ENCODE measurements at places on chromosomes 2 and 18.

DNA sequence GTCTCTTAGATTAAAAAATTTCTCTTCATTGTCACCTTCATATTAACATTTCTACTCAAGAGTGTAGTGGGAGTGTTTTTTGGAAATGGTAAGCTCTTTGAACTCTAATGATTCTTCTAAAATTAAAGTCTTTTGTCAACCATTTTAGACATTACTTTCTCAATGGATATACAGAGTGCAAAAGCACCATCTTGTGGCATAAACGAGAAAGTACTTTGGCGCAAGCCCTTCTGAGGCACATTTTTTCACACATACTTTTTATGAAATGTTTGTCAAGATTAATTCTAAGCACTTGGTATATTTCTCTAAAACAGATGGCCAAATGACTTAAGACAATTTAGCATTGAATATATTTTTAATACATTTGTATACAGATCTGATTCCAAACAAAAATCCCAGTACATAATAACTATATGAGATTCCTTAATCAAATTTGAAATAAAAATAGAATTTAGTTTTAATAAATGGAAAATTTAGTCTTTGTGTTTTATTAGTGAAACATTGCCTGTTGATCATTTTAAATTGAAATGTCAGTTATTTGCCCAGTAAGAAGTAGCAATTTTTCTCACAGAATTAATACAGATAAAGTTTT is 63.3 kb upstream of the GALNT5 start:
- peak; percentile 72 for DNase-seq

DNA sequence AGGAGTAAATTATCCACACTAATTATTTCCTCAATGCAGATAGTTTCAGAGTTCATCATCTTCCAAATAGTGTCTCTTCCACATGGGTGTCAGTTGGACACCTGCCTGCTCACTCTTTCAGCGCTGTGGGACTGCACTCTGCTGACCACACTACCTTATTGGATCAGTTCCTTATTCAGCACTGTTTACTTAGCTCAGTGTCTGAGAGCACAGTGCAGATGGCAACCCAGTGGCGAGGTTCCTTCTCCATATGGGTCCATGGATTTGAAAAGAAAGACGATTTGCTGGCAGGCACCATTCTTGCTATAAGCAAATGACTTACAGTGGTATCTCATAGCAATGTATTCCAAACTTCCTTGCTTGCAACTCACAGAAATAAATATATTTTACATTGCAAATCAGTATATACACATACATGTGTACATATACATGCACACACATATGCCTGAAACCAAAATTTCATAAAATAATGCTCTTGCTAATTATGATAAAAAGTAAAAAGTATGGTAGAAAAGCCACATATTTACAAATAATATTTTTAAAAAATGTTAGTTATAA is 354.8 kb downstream of the INSIG2 start:
- DNase-seq = no peak

DNA sequence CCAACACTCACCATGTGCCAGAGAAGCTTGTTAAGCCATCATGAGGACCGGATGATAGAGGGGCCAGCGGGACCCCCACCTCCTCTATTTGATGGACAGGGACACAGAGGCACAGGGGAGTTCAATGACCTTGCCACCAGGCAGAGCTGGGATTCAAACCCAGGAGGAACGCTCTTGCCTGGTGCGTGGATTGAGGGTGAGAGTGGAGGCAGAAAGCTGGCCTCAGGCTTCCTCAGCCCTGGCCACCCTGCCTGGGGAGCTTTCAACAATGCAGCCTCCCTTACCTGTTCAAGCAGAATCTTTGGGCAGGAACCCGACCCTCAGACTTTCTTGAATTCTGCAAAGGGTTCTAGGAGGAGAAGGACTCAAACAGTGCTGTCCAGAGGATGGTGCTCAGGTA is 39.9 kb upstream of the MAL start:
- DNase-seq = no peak

DNA sequence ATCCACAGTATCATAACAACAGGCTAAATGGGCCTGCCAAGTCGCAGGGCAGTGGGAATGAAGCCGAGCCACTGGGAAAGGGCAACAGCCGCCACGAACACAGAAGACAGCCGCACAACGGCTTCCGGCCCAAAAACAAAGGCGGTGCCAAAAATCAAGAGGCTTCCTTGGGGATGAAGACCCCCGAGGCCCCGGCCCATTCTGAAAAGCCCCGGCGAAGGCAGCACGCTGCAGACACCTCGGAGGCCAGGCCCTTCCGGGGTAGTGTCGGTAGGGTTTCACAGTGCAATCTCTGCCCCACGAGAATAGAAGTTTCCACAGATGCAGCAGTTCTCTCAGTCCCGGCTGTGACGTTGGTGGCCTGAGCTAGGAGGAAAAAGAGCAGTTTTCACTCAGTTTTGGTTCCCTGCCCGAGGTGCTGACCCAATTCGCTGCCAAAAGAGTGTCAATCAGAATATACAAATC is 32.2 kb downstream of the KCTD18 start:
- DNase-seq = no peak

- no peak for DNase-seq
Measured at GRCh38 chr2:239544918-239545465, 144.2 kb upstream of the HDAC4 start.

DNA sequence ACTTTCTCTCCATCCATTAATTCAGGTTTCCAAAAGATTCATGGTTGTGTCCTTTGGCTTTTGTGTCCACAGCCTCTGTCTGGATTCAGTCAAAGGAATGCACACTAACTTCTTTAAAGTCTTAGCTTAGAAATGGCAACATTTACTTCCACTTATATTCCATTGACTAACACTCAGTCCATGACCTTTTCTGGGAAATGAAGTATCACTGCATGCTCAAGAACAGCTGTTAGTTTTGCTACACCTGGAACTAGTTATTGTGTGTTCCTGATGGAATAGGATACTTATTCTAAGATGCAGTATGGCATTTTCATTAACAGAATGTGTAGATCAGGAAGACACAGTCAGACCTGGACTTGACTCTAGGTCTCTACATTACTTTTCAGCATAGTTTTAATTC is 88.8 kb downstream of the KYNU start:
- DNase-seq = peak; percentile 40

GRCh38 chr18:39705362-39705761 is 2139.8 kb upstream of the CELF4 start:
- no peak for DNase-seq

- DNase-seq = no peak
Measured at GRCh38 chr2:204108781-204109295, 172.3 kb downstream of the ICOS start.

- peak; percentile 42 for DNase-seq
Measured at GRCh38 chr2:74525717-74526648, at the start of gene DQX1. Gene DQX1 (minus strand): TSS chr2:74526231. CDS start chr2:74525729, 502 bp downstream.

GRCh38 chr2:59874361-59874760 is 679.1 kb downstream of the BCL11A start:
- DNase-seq = no peak

- no peak for DNase-seq
Measured at GRCh38 chr2:25241452-25241851, 73.1 kb upstream of the POMC start.

- no peak for DNase-seq
Measured at GRCh38 chr2:126571403-126571802, 84.6 kb upstream of the GYPC start.

DNA sequence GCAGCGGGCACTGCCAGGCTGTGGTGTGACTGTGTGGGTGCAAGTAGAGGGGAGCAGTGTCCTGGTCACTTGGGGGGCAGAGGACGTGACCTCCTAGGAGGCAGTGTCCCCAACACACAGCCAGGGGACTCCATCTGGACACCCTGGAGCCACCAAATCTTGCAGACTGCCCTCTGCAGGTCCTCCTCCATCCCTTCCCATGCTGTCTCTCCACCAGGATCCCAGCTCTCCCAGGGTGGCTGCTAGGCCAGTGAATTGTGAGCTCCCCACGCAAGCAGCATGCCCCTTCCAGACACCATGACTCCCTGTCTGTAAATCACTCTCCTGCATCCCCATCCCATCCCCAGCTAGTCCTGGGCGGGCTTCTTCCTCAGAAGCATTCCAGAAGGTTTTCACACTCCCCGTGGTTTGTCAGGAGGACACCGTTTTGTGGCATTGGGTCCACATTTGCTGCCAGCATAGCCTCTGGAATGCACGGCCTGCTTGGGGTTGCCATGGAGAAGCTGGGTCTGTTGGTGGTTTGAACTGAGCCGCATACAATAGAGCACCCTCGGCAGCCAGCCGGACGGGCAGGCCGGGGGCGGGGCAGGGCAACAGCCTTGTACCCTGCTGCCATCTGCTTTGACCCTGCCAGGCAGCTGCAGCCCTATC is 210.7 kb downstream of the KLHL29 start:
- peak; percentile 83 for DNase-seq

GRCh38 chr2:188902901-188903491 is 71.2 kb upstream of the COL3A1 start:
- DNase-seq = peak; percentile 67

DNA sequence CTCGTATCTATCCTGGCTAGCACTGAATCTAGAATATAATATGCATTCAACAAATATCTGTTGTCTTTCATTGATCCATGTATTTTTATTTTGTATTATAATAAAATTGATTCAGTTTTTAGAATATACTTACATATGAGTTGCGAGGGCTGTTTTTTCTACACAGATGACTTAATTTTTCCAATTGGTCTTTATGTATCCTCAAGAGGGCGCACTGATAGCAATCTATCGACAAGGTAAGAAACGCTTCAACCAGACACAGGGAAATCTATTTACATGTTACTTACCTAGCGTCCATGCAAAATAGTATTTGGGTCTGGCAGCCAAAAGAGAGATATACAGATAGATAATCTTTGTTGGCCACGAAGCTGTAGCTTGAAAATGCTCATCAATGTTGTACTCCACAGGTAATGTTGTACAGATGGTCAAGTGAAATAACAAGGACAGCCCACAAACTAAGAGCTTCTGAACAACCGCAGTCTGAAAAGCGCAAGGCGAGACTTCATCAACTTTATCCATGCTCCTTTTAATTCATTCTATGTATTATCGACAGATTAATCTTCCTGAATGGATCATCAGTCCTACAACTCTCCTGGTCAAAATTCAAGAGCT is 35.5 kb upstream of the KIDINS220 start:
- DNase-seq = peak; percentile 64

DNA sequence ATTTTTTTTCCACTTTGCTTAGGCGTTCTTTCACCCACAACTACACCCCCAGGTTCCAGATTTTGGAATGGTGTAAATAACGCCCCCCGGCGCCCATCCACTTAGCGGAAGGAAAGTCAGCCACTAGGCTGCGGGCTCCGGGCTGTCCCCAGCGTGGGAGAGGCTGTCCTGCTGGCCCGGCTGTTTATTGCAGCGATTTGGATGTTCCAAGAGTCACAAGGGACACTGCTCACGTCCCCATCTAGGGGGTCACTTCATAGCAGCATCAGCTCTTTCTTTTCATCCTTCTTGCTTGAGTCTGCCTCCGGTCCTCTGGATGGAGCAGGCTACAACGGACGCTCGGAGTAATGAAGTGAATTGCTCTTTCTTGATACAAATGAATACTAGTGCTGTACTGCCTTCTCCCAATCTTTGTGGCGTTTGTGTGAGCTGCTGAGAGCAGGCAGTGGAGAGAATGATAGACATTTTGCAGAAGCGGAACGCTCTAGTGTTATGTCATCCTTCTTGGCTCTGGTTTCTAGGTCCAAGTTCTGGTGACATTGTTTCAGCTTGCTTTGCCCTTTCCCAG is 50.7 kb upstream of the PAIP2B start:
- DNase-seq = peak; percentile 12

DNA sequence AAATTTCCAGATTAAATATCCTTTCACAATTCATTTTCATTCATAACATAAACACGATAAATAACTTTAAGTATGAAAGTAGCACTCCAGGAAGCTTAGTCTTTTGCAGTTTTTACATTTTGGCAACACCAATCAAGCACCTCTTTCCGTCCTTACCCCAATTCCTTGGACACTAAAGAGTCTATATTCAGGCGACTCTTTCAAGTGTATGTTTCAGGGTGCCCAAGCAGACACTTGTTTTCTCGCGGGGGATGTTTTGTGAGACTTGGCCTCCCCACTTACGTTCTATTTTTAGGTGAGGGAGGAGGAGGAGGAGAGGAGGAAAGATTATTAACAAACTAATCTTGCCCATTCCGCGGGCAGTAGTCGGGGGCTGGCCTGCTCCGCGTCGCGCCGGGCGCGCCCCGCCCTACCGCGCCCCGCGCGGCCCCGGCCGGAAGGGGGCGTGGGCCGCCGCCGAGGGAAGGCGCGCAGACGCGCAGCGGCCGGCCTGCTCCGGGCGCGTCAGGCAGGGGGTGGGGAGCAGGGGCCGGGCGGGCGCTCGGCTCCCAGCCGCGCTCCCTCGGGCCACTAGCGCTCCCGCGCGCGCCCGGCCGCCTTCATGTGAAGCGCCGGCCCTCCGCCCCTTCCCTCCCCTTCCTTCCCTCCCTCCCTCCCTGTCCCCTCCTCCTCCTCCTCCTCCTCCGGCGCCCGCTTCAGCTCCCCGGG is at the start of gene ITPRID2:
Gene ITPRID2, plus strand, starts transcription at position 473 of the 708 bp plus-strand sequence. CDS start 337 bp downstream, outside the sequence.
- DNase-seq = peak; percentile 88

DNA sequence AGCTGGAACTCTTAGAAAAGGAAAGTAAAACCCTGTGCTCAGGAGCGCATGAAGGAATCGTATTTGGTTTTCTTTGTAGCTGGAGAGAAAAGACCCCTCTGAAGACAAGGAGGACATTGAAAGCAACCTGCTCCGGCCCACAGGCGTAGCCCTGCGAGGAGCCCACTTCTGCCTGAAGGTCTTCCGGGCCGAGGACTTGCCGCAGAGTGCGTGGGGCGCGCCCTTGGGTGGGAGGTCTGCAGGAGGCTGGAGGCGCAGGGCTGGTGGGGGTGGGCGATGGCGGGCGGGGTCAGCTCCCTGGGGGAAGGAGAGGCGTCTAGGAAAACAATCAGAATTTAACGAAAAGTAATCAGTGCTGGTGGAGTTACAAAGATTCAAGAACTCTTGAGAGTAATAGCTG is 72.8 kb downstream of the DYSF start:
- no peak for DNase-seq

- no peak for DNase-seq
Measured at GRCh38 chr2:179528576-179529069, 264.0 kb upstream of the SESTD1 start.

DNA sequence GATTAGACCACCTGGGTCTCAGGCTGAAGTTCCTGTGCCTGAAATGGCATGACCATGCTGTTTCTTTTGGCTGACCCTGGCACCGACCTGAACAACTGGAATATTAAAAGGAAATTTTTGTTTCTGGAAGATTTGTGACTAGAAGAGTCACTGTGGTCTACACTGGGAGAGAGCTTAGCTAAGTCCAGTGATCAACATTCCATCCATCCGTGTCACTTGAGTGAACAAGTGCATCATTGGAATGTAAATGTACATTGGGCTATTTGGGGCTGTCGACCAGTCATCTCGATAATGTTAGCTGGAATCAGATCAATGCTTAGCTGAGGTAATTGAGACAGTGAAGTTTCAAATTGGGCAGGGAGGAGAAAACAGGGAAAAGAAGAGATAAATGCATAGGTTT is 95.4 kb upstream of the CCDC85A start:
- peak; percentile 38 for DNase-seq

GRCh38 chr2:43251171-43251731 is 24.8 kb upstream of the ZFP36L2 start:
- peak; percentile 82 for DNase-seq

DNA sequence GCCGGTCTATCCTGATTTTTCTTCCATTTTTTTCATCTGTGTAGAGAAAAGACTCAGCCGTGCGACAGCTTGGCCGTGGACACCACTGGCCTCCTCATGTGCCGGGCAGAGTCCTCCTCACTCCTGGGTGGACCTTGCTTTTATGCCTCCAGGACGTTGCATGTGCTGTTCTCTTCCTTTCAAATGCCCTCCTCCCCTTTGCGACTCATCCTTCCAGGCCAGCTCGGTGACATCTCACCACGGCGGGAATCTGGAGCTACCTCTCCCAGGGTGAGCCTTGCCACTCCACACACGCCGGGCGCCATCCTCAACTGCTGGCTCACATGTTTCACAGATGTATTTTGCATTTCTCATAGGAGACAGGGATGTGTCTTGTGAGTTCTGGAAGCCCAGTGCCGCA is 198.5 kb upstream of the HDAC4 start:
- no peak for DNase-seq
